ENCODE measurements at places on chromosomes 4 and X. TPM values are rescaled to one million over a fixed set of nuclear protein-coding genes. Genes with fewer than 3 reads are reported as not detected.

RHOXF1 gene
- not detected for total RNA-seq

FOXR2 gene
- total RNA-seq, result not detected

RIPPLY1 gene
- total RNA-seq, result 0.08 TPM

ALAS2 gene
- total RNA-seq, result not detected

EDNRA gene
- total RNA-seq, result 0.33 TPM

ABCG2 gene
- total RNA-seq, result 25.9 TPM

PAPSS1 gene
- 28.4 TPM for total RNA-seq

BGN gene
- total RNA-seq, result not detected

SPANXA2 gene
- not detected for total RNA-seq

SAT1 gene
- 372 TPM for total RNA-seq

DDX60 gene
- 2.7 TPM for total RNA-seq

FRMD7 gene
- total RNA-seq, result not detected

All from A549 treated with DMSO at 1 μM for 4 hours (cell line).